Upper lobe of left lung (tissue), 6 donors: ENCODE measurements at places on chromosomes 1 and 21. TPM values are rescaled to one million over a fixed set of nuclear protein-coding genes. Genes with fewer than 3 reads are reported as not detected.
A peak's percentile ranks its signal among the peaks of the same experiment; 100 is the strongest.

- H3K27ac ChIP-seq: no peak overlapping the region
- H3K27me3 ChIP-seq: no peaks in the 10 kb centered on the region
These were observed 69.2 kb upstream of the MAGI3 start for GRCh38 chr1:113320972-113321680.

- peak within 1 kb of the TSS; percentile 32 for H3K27ac ChIP-seq
- no peaks in the 10 kb centered on the region for H3K27me3 ChIP-seq
- no peaks in the 10 kb centered on the region for H3K36me3 ChIP-seq
- no peak within 1 kb of the TSS for H3K4me3 ChIP-seq
- H3K4me1 ChIP-seq: no peaks in the 10 kb centered on the region
These were observed at the start of gene MAP3K7CL for GRCh38 chr21:29130270-29130969. Gene MAP3K7CL (plus strand): TSS chr21:29130644. CDS start chr21:29133345, 2,701 bp downstream.

DNA sequence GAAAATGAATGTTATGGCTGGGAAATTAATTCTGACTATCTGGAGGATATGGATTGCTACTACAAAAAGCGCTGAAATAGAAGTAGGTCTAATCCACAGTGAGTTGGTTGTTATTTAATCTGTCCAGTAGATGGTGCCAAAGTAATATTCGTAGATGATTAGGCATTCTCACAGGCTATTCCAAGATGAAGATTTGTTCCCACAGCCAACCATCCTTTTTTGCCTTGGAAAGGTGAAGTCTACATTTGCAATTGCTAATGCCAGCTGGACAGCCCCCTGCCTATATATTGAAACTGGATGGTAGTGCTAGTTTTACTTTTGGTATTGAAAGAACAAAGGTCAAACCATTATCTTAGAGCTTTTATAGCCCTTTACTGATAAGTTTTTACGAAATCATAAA, 43.8 kb downstream of the RBM11 start:
- no peaks in the 10 kb centered on the region for H3K4me1 ChIP-seq
- no peak overlapping the region for H3K27ac ChIP-seq
- H3K36me3 ChIP-seq: no peaks in the 10 kb centered on the region
- no peak for DNase-seq

GRCh38 chr1:26578167-26578566, 48.6 kb downstream of the RPS6KA1 start:
- H3K27ac ChIP-seq: no peak overlapping the region
- no peaks in the 10 kb centered on the region for H3K27me3 ChIP-seq
- peaks cover 18% of the 10 kb centered on the region for H3K36me3 ChIP-seq
- no peak overlapping the region for H3K4me3 ChIP-seq
- peaks cover 17% of the 10 kb centered on the region for H3K4me1 ChIP-seq

DNA sequence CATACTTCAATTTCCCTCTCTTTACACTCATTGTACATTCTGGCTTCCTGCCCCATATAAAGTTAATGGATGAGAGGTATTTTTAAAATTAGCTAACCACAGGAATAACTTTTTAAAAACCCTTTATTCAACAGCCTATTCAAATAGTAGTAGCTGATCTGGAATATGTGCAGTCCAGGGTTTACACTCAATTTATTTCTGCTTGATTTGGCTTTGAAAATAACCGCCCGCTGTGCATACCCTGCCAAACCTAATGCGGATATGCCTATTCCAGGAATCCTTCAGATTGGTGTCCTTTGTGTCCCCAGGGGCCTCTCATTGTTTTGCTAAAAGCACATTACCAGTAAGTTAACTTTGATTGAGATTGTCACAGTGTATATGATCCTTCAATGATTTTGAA, 1686.2 kb downstream of the PLA2G4A start:
- no peak overlapping the region for H3K27ac ChIP-seq
- no peaks in the 10 kb centered on the region for H3K36me3 ChIP-seq
- no peak for DNase-seq

Gene AMY1A
- not detected for total RNA-seq

Gene TMEM52
- total RNA-seq: not detected
